Stimulated activated CD8-positive, alpha-beta memory T cell treated with anti-CD3 and anti-CD28 coated beads, Interleukin-15, amount 100 ng/mL, for 24 hours (primary cell): ENCODE measurements at places on chromosomes 1 and 21.
A peak's percentile ranks its signal among the peaks of the same experiment; 100 is the strongest.

GRCh38 chr1:151006327-151007052 is at the start of gene MINDY1:
TSS of gene MINDY1 (minus strand) at chr1:151006902. CDS start at chr1:151002617, 4,285 bp downstream.
- no peak for DNase-seq

DNA sequence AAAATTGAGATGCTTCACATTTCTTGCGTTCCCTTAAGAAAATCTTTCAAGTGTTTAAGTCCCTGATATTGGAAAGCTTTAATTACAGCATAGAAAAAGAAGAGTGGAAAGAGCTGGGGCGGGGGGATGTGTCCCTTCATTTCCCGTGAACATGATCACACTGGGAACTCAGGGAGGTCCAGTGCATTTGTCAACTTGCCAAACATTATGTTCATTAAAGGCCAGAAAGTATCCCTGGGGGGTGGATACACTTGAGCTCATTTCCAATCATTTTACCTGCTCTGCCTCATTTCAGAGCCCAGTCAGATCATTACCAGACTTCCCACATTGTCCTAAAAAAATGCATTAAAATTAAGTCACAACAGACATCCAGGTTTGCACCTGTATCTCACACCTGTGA is 123.6 kb upstream of the KCNJ15 start:
- DNase-seq: no peak

DNA sequence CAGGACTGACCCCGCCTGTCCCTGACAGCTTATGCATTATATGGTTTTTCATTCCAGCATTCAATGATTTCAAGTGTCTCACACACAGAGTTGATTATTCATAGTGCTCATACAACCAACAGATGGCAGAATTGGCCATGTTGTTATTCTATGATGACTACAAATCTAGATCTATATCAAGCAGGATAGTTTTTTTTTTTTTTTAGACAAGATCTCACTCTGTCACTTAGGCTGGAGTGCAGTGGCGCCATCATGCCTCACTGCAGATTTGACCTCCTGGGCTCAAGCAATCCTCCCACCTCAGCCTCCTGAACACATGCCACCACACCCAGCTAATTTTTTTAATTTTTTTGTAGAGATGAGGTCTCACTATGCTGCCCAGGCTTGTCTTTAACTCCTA is 40.1 kb upstream of the LRRC8D start:
- no peak for DNase-seq

- no peak for DNase-seq
These were observed 488 bp downstream of the DBT start for GRCh38 chr1:100249155-100249536.

DNA sequence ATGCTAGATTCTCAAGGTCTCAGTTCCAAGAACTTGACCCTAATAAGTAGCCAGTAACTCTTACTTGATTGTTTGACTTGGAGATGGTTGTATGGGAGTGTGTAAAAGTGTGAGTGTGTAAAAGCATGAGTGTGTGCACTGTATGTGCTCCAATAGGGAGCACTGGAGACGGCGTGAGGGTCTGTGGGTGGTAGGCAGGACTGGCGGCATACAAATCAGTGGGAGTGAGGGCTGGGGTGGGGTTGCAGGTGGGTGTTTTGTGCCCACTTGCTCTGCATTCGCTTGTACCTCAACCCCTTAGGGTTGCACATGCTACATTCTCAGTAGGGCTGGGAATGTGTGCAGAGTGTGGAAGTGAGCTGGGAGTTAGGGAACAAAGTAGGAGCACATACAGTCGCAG is 79.5 kb upstream of the CD34 start:
- DNase-seq: no peak

DNA sequence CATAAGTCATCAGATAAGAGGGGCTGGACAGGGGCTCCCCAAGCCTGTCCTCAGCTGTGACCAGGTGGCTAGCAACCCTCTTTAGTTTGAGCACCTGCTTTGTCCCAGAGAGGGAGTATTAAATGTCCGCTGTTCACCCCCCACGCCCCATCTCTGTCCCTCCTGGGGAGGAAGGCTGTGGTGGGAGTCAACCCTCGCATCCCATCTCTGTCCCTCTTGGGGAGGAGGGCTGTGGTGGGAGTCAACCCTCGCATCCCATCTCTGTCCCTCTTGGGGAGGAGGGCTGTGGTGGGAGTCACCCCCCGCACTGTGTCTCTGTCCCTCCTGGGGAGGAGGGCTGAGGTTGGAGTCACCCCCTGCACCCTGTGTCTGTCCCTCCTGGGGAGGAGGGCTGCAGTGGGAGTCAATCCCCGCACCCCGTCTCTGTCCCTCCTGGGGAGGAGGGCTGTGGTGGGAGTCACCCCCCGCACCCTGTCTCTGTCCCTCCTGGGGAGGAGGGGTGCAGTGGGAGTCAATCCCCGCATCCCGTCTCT is 72.6 kb upstream of the ABCG1 start:
- DNase-seq: no peak

GRCh38 chr1:58739856-58740466 is 40.1 kb upstream of the MYSM1 start:
- no peak for DNase-seq

GRCh38 chr1:231584117-231584516 is 42.5 kb upstream of the DISC1 start:
- DNase-seq: no peak

GRCh38 chr1:189434461-189434860 is 1043.2 kb downstream of the BRINP3 start:
- no peak for DNase-seq

- no peak for DNase-seq
These were observed 106.3 kb downstream of the HIVEP3 start for GRCh38 chr1:41812453-41812852.

- DNase-seq: no peak
These were observed 57.3 kb downstream of the PSMG1 start for GRCh38 chr21:39125752-39126485.

GRCh38 chr1:151211972-151212705 is 13.8 kb downstream of the PIP5K1A start:
- no peak for DNase-seq

DNA sequence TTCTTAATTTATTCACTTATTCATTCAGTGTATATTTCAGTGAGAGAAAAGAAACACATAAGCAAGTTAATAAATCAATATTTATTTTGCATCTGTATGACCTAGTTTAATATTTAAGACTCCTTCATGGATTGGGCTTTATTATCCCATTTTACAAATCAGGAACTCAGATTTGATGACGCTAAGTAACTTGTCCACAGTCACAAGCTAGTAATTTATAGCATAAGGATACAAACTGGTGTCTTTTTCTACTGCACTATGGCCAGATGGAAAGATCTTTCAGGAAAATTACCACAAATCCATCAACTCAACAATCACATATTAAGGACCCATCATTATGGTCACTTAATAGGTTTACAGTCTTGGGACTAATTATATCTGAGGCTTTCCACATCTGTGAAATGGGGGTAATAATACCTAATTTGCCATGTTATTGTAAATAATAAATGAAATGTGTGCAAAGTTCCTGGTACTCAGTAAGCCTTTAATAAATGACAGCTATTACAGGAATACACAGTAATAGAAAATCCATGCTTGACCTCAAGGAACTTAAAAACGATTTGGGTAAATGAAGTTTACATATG is 13.3 kb downstream of the CDKN2C start:
- DNase-seq: no peak

GRCh38 chr1:9648171-9648570 is 3.4 kb upstream of the PIK3CD start:
- DNase-seq: no peak

DNA sequence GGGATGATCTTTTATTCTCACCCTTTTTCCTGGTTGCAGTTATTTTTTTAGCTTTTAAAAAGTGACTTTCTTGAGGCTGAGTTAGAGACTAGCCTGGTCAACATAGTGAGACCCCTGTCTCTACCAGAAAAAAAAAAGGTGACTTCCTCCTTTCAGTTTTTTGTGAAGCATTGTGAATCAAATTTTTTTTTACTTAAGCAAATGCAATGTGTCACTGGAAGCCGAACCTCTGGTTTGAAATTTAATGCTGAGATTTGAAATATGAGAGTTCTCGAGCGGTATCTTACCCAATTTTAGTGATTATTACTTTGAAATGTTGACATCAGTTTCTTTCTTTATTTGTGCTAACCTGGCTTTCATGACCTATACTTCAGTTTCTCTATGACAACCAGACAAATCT is 3.6 kb downstream of the CAP1 start:
- no peak for DNase-seq

- DNase-seq: no peak
These were observed 63.1 kb upstream of the SLC2A1 start for GRCh38 chr1:43021547-43022474.

DNA sequence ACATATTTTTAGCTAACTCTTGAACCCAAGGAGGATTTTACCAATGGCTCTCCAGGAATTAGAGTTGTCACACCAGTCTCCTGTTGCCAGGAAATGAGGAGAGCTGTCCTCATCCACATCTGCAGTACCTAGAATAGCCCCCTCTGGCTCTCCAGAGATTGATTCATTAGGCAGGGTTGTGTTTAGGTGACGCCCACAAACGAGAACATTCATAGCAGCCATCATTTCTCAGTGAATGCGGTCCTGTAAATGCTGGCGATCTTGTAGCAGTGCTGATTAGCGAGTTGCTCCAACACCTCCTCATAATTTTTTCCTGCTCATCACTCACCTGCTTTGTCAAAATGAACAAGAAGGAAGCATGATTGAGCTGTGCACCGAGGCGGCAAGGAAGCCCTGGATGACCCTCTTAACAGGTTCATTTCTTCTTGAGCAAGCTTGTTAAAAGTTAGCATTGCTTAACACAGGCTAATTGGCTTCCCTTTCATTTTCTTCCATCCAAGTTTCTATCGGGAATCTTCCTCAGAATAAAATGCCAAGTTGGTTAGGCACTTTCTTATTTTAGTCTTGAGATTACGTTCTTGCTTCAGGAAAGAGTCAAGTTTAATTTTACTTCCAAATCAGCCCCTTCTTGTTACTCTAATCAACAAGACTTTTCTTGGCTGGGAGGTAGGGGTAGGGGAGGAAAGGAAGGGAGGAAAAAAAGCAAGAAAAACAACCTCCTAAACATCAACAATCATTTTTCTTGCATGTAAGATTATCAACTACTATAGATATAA is 16.5 kb upstream of the KLHDC8A start:
- no peak for DNase-seq

DNA sequence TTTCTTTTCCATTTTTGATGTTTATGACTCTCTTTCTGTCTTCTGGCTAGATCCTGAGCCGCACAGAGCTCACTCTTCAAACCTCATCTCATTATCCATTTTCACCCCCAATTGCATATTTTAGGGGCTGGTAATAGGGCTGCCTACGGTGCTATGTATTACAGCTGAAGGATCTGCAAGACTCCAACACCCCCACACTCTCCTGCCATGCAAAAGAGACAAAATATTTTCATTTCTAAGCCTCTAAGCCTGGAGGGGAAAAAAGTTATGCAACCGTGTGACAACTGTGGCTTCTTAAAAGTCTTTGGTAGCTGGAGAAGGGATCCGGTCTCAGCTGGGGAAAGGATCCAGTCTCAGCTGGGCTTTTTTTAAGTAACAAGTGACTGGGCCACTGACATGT is 311.6 kb downstream of the NPHP4 start:
- DNase-seq: no peak

- no peak for DNase-seq
These were observed 47.5 kb downstream of the EVA1C start for GRCh38 chr21:32459972-32460371.

DNA sequence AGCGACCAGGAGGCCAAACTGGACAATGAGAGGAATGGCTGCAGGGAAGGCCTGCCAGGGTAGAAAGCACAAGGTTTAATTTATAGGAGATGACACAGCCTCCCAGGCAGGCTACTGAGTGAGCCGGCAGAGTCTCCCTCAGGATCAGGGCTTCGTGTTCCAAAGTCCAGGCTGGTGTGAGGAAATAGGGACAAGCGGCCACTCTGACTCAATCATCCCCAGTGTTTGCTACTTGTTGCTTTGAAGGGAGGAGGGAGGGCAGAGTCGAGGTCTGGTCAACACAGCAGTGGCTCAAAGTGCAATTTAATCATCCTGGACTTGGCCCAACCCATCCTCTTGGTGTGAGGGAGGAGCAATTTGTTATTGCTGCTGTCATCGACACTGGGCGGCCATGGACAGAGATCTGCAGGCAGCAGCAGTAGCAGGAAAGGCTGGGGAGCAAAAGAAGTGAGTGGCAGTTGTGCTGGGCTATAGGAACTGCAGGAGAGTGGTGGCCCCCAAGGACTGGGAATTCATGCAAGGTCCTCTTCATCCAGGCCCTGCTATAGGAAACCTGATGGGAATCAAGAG is 27.5 kb downstream of the TBX15 start:
- no peak for DNase-seq

GRCh38 chr1:68347415-68347814 is 102.3 kb downstream of the RPE65 start:
- DNase-seq: no peak

DNA sequence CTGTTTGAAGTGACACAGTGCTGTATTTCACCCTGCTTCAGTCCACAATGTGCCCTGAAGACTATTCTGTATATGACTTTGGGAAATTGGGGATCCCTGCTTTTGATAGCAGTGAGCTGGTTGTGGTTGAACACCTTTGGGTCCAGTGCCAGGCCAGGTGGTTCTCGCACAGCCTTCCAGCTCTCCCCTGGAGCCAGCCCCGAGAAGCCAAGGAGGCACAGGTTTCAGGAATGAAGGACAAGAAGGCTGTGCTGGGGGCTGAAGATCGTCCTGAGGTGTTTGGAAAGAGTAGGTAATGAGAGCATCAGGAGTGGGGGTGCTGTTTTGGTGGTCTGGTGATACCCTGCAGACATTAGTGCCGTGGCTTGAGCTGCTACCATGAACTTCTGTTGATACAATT is 131.4 kb upstream of the COL6A1 start:
- no peak for DNase-seq

GRCh38 chr1:78560811-78561210 is 59.4 kb upstream of the IFI44L start:
- DNase-seq: no peak

GRCh38 chr1:61687901-61688300 is 37.0 kb downstream of the TM2D1 start:
- no peak for DNase-seq

GRCh38 chr1:160432371-160432786 is 32.0 kb downstream of the VANGL2 start:
- DNase-seq: no peak

- no peak for DNase-seq
These were observed 22.4 kb upstream of the PADI2 start for GRCh38 chr1:17141441-17142197.

DNA sequence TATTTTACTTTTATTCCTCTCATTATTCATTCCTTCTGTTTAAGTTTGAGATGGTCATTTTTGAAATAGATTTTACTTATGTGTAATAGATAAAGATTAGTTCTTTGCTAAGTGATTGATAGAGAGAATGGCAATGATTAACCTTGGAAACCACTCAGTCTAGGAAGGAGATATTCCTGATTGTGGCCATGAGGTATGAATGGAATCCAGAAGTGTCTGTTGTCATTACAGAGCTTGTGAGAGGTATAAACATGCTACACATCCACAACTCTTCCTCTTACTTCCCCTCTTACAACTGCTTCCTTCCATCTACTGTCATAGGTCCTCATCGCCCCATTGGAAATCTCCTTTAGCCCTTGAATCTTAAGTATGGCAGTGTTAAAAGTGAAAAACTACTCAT is 988.8 kb upstream of the B3GALT2 start:
- no peak for DNase-seq

GRCh38 chr1:3453203-3453761 is 1.2 kb upstream of the ARHGEF16 start:
- DNase-seq: peak; percentile 49

GRCh38 chr1:53291574-53291973 is 36.3 kb downstream of the LRP8 start:
- no peak for DNase-seq

- no peak for DNase-seq
These were observed 147.4 kb upstream of the USP24 start for GRCh38 chr1:55362558-55362957.
